ENCODE measurements at places on chromosomes 7 and 10.

DNA sequence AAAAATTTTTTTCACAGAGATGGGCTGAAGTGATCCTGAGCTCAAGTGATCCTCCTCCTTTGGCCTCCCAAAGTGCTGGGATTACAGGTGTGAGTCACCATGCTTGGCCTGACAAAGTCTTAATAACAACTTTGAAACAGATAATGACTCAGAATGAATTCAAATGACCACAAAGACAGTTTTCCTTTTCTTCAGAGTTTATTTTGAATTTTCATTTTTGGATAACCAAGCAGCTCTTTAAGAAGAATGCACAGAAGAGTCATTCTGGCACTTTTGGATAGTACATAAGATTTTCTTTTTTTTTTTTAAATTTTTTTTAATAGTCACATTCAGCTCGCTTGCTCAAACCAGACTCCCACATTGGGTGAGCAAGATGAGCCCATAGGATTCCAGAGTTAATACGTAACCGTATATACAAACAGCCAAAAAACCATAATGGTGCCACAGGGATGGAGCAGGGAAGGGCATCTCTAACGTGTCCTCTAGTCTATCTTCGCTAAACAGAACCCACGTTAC lies 43.0 kb upstream of the NMT2 start:
- DNase-seq = no peak

DNA sequence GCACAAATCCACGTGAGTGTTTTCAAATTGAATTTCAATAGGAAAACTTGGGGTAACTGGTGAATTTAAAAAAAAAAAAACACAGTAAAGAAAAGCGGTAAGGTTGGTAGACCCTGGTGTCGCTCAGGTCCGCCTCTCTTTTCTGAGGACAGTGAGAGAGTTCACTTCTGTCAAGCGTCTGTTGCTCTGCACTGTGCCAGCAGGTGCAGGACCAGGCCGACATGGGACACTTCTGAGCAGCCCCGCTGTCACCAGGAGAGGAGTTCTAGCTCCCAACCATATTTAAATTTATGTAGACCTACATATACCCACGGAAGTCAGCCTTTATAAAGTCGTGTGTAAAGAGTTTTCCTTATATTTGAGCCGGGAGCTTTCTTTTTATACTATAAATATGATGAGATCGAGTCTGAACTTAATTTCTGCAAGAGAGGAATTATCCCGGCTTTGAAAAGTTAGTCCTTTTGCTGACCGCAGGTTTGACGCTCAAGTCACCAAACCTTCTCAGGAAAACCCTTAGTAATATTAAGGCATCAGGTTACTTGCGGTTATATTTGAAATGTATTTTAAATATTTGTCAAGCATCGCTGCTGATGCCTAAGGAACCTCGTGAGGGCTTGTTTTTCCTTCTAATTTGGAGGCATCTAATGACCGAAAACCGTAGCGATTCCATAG lies 531 bp downstream of the IKZF1 start:
- DNase-seq = no peak

DNA sequence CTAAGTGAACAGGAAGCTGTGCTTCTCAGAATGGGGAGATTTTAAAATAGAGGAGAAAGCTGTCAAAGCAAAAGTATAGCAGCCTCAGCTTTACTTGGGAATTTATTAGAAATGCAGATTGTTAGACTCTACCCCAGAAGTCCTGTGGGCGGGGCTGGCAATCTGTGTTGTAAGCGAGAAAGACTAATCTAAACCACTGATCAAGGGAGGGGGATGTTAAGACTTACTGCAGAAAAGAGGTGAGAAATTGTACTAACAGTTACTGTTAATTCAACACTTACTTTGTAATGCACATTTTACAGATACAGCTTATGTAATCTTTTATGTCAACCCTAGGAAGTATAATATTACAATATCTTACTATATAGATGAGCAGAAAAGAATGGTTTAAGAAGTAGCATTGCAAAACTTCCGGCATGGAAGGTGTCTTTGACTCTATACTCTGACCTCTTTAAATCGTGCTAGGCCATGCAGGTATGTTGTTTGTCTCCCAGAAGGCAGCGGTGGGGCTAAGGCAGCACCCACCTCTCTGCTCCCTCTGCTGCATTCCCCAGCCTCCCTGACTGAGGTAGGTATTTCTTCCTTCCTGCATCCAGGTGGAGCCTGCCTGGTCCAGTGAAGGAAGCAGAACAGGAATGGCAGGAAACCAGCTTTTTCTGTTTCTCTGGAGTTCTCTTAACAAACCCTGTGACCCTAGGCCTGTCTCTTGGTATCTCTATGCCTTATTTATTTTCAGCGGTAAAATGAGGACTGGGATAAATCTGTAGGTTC lies 462.2 kb downstream of the AUTS2 start:
- DNase-seq = no peak

GRCh38 chr10:119177708-119178371 lies 772 bp downstream of the PRDX3 start:
- no peak for DNase-seq

- no peak for DNase-seq
Observed at GRCh38 chr10:50325449-50326171, 74.3 kb upstream of the ASAH2 start.

DNA sequence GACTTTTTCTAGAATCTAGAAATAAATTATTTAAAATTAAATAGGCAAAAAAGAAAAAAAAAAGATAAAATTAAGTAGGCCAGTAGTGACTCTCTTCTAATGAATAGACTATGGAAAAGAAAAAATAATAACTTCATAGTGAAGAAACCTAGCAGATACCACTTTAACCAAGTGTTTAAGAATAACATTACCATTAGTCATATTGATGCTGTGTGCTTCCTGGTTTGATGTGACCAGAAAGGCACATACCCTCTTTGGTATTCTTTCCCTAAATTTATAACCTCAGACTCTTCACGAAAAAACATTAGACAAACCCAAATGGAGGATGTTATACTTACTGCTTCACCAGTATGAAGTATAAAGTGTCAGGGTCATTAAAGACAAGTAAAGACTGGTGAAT lies 42.6 kb downstream of the KIF20B start:
- DNase-seq = no peak

GRCh38 chr10:92240289-92241157 lies 50.4 kb downstream of the CPEB3 start:
- peak; percentile 88 for DNase-seq

DNA sequence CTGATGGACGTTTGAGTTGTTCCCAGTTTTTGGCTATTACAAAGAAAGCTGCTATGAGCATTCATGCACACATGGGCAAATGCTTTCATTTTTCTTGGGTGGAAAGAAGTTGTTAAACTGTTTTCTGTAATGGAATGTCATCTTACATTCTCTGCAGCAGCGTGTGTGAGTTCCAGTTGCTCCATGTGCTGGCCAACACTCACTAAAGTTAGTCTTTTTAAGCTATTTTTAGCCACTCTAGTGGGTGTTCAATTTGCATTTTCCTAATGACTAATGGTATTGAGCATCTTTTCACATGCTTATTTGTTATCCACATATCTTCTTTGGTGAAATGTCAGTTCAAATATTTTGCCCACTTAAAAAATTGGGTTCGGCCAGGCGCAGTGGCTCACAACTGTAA lies 82.8 kb upstream of the COL13A1 start:
- no peak for DNase-seq

DNA sequence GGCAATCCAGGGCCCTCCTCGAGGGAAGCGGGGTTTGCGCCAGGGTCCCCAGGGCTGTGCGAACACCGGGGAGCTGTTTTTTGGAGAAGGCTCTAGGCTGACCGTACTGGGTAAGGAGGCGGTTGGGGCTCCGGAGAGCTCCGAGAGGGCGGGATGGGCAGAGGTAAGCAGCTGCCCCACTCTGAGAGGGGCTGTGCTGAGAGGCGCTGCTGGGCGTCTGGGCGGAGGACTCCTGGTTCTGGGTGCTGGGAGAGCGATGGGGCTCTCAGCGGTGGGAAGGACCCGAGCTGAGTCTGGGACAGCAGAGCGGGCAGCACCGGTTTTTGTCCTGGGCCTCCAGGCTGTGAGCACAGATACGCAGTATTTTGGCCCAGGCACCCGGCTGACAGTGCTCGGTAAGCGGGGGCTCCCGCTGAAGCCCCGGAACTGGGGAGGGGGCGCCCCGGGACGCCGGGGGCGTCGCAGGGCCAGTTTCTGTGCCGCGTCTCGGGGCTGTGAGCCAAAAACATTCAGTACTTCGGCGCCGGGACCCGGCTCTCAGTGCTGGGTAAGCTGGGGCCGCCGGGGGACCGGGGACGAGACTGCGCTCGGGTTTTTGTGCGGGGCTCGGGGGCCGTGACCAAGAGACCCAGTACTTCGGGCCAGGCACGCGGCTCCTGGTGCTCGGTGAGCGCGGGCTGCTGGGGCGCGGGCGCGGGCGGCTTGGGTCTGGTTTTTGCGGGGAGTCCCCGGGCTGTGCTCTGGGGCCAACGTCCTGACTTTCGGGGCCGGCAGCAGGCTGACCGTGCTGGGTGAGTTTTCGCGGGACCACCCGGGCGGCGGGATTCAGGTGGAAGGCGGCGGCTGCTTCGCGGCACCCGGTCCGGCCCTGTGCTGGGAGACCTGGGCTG lies 26.0 kb downstream of the PRSS2 start:
- DNase-seq = no peak

- no peak for DNase-seq
Observed at GRCh38 chr10:110175406-110175805, 32.0 kb upstream of the MXI1 start.

DNA sequence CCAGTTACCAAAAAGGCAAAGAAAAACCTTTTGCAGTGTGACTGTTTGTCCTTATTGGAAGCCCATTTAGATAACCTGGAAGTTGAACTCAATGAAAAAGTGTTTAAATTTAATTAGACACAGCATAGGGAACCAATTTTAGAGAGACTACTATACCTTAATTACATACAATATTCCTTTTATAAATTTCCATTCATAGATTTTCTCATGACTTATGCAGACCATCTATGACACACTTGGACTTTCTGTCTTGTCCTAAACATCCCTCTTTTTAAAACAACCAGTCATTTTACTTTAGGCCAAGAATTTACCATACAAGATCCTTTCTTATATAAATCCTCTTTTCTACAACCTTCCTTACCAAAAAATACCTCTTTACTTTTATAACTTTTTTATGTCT lies 61.6 kb downstream of the MTURN start:
- DNase-seq = no peak
